Frontal cortex (tissue), 4 donors: ENCODE measurements at places on chromosomes 3 and 15.

DNA sequence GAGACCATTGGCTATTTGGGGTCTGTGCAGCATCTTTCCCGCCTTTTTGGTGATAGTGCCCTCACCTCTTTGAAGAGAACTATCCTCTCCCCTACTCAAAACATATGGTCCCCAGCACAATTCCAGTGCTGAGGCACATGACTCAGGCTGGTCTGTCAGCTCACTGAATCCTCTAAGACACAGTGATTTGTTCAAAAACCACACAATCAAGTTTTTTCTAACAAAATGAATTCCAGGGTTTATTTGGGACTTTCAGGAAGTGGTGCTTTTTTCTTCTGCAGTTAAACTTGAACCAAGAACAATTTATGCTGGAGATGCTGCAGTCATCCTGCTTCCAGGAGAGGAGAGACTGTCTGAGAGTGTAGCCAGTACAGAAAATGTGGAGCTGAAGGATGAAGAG, 142.5 kb upstream of the LMCD1 start:
- no peak for DNase-seq

GRCh38 chr15:97517737-97518136, 442.8 kb upstream of the ARRDC4 start:
- no peak for DNase-seq

DNA sequence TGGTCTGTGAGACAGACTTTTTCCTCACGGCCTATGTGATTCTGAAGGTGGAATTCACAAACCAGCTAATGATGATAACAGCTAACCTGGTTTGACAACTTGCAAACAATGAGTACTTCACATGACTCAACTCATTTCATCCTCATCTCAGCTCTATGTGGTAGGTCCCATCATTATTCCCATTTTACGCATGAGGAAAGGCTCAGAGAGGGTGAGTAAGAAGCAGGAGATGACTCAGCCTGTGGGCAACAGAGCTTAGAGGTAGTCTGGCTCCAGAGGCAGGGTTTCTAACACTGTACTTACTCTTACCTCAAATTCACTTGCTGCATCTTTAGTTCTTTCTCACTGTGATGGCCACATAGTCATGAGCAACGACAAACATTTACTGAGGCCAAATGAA, 25.8 kb upstream of the PSMD6 start:
- no peak for DNase-seq

DNA sequence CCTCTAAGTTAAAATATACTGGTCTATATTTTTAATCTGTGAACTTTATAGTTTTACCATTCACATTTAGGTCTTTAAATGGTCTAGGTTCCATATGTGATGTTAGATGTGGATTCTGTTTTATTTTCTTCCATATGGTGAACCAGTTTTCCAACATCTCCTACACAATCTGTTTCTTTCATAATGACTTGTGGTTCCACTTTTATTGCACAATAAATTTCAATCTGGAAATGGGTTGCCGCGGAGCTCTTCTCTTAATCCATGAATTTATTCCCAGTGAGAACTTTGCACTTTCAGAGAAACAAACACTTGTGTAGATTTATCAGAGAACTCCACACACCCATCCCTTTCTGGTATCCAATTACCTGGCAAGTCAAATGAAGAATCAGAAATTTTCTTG, 20.9 kb upstream of the SPPL2A start:
- no peak for DNase-seq

- no peak for DNase-seq
These were observed 172.0 kb upstream of the BFSP2 start for GRCh38 chr3:133227813-133228212.

DNA sequence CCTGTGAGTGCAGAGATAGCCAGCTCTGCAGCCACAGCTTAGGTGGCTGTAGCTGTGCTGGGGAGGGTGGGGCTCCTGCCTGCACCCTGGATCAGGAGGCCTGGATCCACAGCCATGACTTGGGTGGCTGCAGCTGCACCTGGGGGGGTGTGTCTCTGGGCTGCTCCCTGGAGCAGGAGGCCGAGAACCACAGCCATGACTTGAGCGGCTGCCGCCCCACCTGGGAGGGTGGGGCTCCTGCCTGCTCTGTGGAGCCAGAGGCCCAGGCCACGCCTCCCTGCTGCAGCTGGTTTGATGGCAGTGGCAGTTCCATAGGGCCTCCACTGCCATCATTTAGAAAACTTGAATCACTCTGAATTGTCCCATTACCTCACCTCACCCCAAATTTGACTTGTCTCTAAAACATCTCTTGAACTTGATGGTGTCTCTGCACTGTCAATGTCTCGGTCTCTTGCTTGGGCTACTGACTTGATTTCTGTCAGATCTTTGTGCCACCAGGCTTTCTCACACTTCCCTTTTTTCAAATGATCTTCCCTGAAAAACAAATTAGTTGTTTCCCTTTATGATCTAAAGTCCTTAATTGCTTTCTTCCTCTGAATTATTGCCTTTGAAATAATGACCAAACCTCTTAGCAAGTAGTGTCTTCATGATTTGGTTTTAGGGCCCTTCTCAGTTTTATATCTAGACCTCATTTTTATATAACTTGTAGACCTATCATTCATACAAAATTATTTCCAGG, 313.2 kb upstream of the MME start:
- DNase-seq: no peak

DNA sequence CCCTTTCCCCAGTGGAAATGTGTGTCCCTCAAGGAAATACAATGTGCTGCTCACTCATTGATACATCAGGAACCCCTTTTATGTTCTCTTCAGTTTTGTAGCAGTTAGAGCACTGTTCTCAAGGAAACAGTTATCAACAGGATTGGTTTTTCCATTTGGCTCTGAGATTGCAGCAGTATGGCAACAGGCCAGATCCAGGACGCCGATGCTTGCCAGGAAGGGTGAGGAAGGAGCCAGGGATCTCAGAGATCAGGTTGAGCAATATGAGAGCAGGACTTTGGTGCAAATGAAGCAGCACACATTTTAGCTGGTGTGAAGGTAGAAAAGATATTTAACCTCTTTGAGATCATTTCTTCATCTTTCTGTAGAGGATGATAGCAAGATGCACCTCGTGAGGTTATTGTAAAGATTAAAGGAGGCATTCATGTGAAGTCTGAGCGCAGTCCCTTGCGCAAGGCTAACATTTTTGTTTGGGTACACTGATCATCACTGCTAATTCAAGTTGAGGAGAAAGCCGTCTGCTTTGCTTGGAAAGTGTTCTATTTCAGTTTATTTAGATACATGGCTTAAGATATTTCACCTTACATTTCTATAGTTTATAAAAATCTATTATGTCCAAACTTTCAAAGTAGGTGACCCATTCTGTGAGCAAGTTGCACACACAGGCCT, 68.5 kb downstream of the KCNH8 start:
- no peak for DNase-seq

- DNase-seq: peak; percentile 85
These were observed 6.1 kb downstream of the PPCDC start for GRCh38 chr15:75029378-75030022.

- no peak for DNase-seq
These were observed 141.7 kb upstream of the NDN start for GRCh38 chr15:23828786-23829185.

- no peak for DNase-seq
These were observed 167.0 kb downstream of the ATP10A start for GRCh38 chr15:25695875-25696760.

DNA sequence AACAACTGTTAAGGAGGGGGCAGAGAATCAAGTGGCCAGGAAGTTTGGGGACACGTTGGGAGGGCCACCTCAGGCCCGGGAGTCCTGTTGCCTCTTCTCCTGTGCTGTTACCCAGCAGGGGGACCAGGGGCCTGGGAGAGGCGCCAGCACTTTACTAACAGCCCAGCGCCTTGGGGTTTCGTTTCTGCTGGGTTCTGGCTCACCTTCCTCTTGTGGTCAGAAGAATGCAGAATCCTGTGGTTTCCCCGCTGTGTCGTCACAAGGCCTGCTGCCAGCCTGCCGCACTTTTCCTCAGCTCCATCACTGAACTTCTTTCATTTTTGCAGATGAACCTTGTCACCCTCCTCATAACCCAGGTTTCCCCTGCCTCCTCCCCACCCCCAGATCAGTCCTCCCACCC, 67.7 kb downstream of the SLC30A4 start:
- DNase-seq: no peak

DNA sequence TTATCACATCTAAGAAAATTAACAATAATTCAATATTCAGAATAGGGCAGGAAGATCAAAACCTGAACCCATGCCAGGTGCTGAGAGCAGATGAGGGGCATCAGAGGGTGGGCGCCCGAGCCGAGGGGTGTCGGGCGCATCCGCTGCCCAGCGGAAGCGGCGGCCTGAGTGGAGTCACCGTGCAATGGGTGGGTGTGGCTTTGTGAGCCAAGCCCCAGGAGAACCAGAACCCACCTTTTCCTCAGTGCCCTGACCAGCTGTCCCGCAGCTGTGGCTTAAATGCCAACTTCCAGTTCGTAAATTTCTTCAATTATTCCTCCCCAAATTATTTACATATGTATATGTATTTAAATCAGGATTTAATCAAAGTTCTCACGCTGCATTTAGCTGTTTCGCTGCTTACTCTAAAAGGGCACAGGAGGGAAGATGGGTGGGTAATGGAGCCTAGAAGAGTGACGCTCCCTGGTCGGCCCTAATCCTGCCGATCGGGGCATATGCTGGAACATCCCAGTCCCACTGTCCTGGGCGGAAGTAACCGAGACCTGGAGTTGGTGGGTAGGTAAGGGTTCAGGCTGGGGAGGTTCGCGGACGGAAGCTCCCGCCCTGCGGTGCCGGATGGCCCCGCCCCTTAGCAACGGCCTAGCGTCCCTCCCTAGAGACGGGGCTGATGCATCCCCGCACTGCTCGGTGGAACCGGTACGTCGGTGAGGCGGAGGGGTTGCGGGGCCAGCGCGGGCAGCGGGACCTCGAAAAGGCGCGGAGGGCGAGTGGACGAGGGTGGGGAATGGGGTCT, 1.3 kb downstream of the DNAH1 start:
- peak; percentile 65 for DNase-seq

GRCh38 chr3:148106062-148106461, 591.6 kb upstream of the AGTR1 start:
- no peak for DNase-seq

GRCh38 chr3:151074256-151074655, 11.2 kb upstream of the MED12L start:
- DNase-seq: no peak

- DNase-seq: no peak
These were observed 50.4 kb downstream of the KLF13 start for GRCh38 chr15:31377030-31377429.

DNA sequence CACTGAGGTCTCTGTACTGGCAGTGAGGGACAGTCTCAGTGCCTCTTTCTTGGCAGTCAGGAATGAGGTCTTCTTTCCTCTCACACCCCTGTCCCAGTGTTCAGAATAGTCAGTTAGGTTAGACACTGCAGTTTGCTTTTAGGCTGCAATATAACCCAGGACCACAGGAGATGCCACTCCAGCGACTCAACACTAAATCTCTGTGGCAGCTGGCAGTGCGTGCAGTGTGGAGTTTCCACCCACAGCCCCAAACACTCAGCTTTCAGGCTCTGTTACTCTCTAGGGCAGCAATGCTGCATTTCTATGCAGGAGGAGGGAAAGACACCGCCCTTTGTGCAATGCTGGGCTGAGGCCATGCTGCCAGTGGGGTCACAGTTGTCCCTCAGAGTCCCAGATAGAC, 150.2 kb upstream of the SUCLG2 start:
- no peak for DNase-seq

DNA sequence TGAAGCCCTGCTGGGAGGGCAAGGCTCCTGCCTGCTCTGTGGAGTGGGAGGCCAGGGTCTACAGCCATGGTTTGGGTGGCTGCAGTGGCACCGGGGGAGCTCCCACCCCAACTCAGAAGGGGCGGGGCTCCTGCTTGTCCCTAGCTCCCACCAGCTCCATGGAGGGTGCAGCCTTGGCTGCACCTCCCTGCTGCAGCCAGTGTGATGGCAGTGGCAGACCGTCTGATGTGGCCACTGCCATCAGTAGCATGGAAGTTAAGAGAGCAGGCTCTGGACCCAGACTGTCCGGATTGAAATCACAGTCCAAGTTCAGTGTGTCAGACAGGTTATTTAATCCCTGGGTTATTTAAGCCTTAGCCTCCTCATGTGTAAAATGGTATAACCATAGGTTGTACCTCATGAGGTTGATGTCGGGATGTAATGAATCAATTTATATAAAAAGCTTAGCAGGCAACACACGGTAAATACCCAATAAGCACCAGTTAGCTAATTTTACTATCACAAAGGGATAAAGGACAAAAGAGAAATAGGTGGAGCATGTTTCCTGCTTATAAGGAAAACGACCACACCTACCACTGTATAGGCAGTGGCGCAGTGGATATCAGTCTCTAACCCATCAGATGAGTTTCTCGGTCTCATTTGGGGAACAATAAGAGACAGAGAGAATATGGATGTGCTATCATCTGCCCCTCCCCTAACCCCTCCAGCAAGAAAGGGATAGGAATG, 13.1 kb upstream of the NR1I2 start:
- DNase-seq: no peak

- no peak for DNase-seq
These were observed 39.1 kb downstream of the PAK2 start for GRCh38 chr3:196778755-196779154.

GRCh38 chr3:11362600-11362999, 90.4 kb downstream of the ATG7 start:
- no peak for DNase-seq

GRCh38 chr3:106588739-106589138, 719.9 kb upstream of the CBLB start:
- DNase-seq: no peak

- no peak for DNase-seq
These were observed 25.5 kb downstream of the KCNAB1 start for GRCh38 chr3:156145866-156146265.

DNA sequence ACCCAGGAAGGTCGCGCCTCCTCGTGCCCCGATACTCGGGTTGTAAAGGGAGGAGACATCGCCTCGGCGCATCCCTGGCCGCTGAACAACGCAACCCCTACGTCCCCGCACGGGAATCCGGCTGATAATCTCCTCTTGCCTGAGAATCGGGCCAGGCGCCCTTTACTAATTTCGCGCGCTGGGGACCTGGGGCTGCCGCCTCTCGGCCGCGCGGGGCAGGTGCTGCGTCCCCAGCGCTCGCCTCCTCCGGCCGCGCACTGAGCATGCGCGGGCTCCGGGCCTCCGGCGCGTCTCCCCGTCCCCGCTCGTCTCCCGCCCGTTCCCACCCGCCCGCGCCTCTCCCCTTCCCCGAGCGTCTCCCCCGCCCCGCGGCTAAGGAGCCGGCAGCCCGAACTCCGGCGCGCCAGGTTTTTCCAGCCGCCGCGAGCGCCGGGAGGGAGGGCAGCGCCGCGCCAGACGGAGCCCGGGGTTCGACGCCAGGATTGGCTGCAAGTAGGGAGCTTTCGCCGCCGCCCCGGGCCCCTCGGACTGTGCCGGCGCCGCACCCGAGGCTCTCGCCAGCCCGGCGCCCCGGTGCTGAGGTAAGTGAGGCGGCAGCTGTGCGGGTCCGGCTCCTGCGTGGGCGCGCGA, at the start of gene CNTN4:
Gene CNTN4 (plus strand): TSS at position 469 of the 630 bp plus-strand sequence.
- peak; percentile 82 for DNase-seq

GRCh38 chr3:28077572-28077971, 163.8 kb upstream of the CMC1 start:
- DNase-seq: no peak

- no peak for DNase-seq
These were observed 125.9 kb downstream of the LEKR1 start for GRCh38 chr3:156952011-156952410.
